ENCODE measurements at places on chromosomes 2 and 18. TPM values are rescaled to one million over a fixed set of nuclear protein-coding genes. Genes with fewer than 3 reads are reported as not detected.

The FAHD2B gene
- 12.7 TPM for total RNA-seq

The GLI2 gene
- 30.3 TPM for total RNA-seq

The CPO gene
- not detected for total RNA-seq

The ABHD1 gene
- 0.36 TPM for total RNA-seq

The SERPINB3 gene
- total RNA-seq: 5.6 TPM

The APLF gene
- total RNA-seq: 0.69 TPM

DNA sequence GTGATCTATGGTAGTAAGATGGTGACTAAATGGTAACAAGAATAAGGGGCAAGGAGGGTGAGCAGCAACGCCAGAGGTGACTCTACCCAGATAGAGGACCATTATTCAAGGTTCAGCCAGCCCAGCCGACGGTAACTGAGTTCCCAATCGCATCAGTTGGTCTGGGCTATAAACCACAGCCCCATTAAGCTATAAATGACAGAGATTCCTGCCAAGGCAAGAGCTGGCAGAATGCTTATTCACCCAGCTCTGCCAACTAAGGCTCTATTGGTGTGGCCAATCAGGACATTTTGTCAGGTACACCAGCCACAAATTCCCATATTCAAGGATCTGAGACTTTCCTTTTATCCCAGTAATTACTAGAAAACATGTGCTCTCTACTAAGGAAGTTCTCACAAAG lies 3.6 kb downstream of the CHN1 start:
- peaks cover 16% of the 10 kb centered on the region for H3K4me1 ChIP-seq
- H3K27ac ChIP-seq: no peak overlapping the region
- no peak for DNase-seq
- H3K36me3 ChIP-seq: no peaks in the 10 kb centered on the region

DNA sequence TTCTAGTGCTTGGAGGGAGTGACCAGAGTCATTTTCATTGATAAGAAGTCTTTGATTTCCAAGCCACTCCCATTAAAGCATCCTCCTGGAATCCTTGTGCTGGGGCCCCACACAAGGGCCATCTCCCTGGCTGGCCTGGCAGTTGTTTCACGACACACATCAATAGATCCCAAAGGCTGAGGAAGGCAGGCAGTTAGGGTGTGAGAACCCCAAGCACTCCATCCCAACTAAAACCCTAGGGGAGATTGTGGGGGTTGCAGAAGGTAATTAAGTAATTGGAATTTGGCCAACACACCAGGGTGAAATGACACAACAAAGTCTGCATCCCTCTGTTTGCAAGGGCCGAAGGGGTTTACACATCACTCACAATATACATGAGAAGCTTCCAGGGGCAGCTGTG lies 578.1 kb upstream of the SYT4 start:
- DNase-seq: no peak
- no peak overlapping the region for H3K4me3 ChIP-seq
- no peaks in the 10 kb centered on the region for H3K27me3 ChIP-seq
- no peaks in the 10 kb centered on the region for H3K36me3 ChIP-seq
- H3K27ac ChIP-seq: no peak overlapping the region

DNA sequence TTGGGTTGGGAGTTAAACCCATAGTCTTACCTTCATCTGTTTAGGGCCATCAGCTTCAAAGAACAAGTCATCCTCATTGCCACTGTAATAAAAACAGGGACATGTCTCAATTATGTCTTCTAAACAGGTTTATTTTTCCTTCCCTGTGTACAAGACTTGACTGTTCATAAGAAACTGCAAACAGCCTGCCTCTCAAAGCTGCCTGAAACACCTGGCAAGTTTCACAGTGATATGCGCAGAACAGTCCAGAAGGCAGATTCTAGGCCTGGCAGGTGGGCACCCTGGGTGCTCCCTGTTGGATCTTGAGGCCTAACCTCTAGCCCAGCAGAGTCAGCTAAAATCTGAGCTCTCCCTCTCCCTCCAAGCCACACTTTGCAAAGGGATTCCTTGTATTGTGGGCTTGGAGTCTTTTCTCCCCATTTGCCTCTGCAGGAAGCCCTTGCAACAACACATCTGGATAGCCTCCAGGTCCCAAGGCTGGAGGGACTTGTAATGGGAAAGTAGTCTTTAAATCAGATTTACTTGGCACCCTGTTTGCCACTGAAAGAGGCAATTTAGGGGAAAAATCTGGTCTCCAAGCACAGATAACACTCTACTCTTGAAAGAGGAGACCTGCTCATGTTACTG lies 930 bp downstream of the IL1B start:
- DNase-seq: no peak
- peak overlapping the region; percentile 62 for H3K4me3 ChIP-seq
- H3K27ac ChIP-seq: peak overlapping the region; percentile 96
- H3K4me1 ChIP-seq: peaks cover 51% of the 10 kb centered on the region
- H3K36me3 ChIP-seq: peaks cover 9% of the 10 kb centered on the region

- no peaks in the 10 kb centered on the region for H3K36me3 ChIP-seq
- DNase-seq: no peak
- H3K27ac ChIP-seq: no peak overlapping the region
- H3K4me3 ChIP-seq: no peak overlapping the region
- H3K27me3 ChIP-seq: peaks cover 27% of the 10 kb centered on the region
Observed at GRCh38 chr2:6782517-6783237, 83.0 kb downstream of the CMPK2 start.

DNA sequence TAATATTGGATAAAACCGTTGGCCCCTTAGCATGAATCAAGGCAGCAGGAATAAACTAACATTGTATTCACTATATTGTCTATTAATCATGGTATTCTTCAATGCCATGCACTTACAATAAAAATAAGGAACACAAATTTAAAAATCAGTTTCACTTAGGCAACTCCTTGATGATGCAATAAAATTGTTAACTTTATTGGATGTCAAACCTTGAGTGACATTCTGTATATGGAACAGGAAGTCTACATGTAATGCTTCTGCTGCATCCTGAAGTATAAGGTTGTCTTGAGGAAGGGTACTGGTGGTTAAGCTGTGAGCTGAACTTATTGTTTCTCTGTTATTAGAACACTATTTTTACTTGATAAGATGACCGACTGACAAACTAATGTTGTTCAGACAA lies 605.5 kb downstream of the SATB2 start:
- H3K4me1 ChIP-seq: no peaks in the 10 kb centered on the region
- H3K36me3 ChIP-seq: no peaks in the 10 kb centered on the region
- H3K27me3 ChIP-seq: no peaks in the 10 kb centered on the region
- no peak for DNase-seq
- H3K4me3 ChIP-seq: no peak overlapping the region

DNA sequence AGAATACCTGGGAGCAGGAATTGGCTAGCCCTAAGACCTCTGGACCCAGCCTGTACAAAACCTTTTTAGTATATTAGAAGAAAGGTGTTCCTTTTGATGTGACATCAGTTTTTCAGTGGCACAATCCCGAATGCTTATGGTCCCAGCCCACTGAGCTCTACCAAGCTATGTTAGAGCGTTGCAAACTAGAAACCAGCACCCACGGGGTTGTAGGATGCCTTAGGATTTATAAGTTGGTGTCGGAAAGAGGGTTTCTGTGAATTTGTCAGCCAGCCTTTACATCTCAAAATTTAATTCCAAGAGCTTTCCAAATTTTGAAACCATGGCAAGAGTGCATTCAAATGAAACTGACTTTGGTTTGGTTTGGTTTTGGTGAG lies 499 bp upstream of the LMAN1 start:
- no peaks in the 10 kb centered on the region for H3K27me3 ChIP-seq
- peaks cover 20% of the 10 kb centered on the region for H3K4me1 ChIP-seq
- no peak overlapping the region for H3K27ac ChIP-seq

GRCh38 chr2:2466534-2466933 lies 135.5 kb upstream of the MYT1L start:
- H3K27me3 ChIP-seq: peaks cover 60% of the 10 kb centered on the region
- H3K27ac ChIP-seq: no peak overlapping the region
- H3K4me3 ChIP-seq: no peak overlapping the region
- no peaks in the 10 kb centered on the region for H3K4me1 ChIP-seq
- no peaks in the 10 kb centered on the region for H3K36me3 ChIP-seq
- DNase-seq: no peak

DNA sequence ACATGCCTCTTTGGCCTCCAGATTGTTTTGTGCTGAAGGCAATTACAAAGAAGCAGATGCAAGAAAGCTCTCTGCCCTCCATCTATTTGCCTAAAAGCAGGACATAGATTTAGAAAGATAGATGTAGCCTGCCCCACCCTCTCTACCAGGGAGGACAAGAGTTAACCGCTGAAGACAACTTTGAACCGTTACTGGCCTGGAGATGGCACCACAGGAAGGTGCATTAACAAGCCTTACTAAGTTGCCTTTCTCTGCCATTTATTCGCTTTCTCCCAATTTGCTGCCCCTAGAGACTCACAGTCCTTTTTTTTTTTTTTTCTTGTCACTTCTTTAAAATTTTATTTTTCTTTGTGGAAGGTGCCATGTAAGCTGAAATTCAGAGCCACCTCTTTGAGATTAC lies 28.8 kb upstream of the RMDN2 start:
- no peaks in the 10 kb centered on the region for H3K36me3 ChIP-seq
- DNase-seq: peak; percentile 12
- H3K4me1 ChIP-seq: no peaks in the 10 kb centered on the region

- no peaks in the 10 kb centered on the region for H3K36me3 ChIP-seq
- no peak overlapping the region for H3K27ac ChIP-seq
- no peaks in the 10 kb centered on the region for H3K4me1 ChIP-seq
- DNase-seq: no peak
- H3K4me3 ChIP-seq: no peak overlapping the region
Observed at GRCh38 chr2:184589261-184589660, 9.1 kb upstream of the ZNF804A start.

DNA sequence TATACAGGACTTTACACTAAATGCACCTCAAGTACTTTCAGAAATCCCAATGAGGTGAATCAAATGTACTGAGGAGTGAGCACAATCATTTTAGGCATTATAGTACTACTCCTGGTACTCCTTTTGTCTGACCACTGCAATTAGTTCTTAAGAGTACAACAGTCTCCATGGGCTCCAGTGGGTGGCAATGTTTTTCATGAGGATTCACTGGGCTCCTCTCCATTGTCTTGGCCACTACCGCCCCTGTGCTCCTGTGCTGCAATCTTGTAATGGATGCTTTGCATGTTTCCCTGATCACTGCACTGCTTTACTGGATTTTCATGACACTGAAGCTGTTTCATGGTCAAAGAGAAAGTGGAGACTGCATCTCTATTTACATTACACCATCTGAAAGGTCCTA lies 268.5 kb upstream of the ZSWIM2 start:
- H3K4me1 ChIP-seq: no peaks in the 10 kb centered on the region
- H3K4me3 ChIP-seq: no peak overlapping the region
- DNase-seq: no peak
- no peak overlapping the region for H3K27ac ChIP-seq
- H3K36me3 ChIP-seq: no peaks in the 10 kb centered on the region
- peaks cover 8% of the 10 kb centered on the region for H3K27me3 ChIP-seq

DNA sequence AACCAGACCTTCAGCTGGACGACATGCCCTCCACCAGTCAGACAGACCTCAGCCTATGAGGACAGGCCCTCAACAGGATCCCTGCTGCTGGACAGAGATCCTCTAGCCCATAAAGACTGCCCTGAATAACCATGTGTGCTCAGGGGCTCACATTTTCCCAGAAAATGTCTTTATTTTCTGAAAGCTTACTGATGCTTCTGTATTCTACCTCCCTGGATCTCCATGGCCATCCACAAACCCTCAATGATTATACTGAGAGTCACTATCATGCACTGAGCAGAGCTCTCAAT lies 1.8 kb upstream of the PTPN18 start:
- H3K27me3 ChIP-seq: no peaks in the 10 kb centered on the region
- peaks cover 4% of the 10 kb centered on the region for H3K4me1 ChIP-seq
- no peak overlapping the region for H3K4me3 ChIP-seq
- no peak for DNase-seq
- no peak overlapping the region for H3K27ac ChIP-seq

GRCh38 chr2:102460467-102460866 lies 12.6 kb upstream of the SLC9A4 start:
- no peak for DNase-seq
- peaks cover 33% of the 10 kb centered on the region for H3K27me3 ChIP-seq
- no peaks in the 10 kb centered on the region for H3K36me3 ChIP-seq
- no peak overlapping the region for H3K4me3 ChIP-seq
- H3K4me1 ChIP-seq: no peaks in the 10 kb centered on the region
- no peak overlapping the region for H3K27ac ChIP-seq

DNA sequence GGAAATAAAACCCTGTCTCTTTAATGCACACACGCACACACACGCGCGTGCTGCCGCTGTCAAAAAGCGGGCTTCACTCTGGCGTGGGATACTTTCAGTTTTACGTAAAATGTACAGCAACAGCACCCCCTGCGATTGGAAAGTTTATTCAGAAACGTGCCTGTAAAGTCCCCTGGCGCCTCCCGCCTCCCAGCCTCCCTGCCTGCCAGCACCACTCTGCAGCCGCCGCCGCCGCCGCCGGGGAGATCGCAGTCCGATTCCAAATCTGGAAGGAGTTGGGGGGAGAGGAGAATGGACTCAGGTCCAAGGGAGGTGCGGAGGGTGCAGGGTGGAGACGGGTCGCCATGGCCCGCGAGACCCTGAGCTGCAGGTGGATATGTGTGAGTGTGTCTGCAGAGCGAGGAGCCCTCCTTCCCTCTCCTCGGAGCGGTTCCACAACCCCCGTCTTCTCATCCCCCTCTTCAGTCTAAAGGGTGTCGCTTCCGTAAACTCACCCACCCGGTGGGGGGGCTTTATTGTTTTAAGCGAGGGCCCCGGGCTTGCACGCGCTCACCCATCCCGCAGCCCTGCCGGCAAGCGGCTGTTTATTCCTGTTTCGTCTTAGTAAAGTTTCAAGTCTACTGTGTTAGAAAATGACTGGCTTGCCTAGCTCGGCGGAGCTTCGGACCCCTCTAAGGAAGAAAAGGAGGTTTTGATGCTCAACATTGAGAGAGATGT lies 1.8 kb upstream of the BCL11A start:
- peaks cover 47% of the 10 kb centered on the region for H3K27me3 ChIP-seq
- peak overlapping the region; percentile 90 for H3K4me3 ChIP-seq
- H3K36me3 ChIP-seq: no peaks in the 10 kb centered on the region
- peak; percentile 67 for DNase-seq
- H3K27ac ChIP-seq: no peak overlapping the region
- H3K4me1 ChIP-seq: no peaks in the 10 kb centered on the region

DNA sequence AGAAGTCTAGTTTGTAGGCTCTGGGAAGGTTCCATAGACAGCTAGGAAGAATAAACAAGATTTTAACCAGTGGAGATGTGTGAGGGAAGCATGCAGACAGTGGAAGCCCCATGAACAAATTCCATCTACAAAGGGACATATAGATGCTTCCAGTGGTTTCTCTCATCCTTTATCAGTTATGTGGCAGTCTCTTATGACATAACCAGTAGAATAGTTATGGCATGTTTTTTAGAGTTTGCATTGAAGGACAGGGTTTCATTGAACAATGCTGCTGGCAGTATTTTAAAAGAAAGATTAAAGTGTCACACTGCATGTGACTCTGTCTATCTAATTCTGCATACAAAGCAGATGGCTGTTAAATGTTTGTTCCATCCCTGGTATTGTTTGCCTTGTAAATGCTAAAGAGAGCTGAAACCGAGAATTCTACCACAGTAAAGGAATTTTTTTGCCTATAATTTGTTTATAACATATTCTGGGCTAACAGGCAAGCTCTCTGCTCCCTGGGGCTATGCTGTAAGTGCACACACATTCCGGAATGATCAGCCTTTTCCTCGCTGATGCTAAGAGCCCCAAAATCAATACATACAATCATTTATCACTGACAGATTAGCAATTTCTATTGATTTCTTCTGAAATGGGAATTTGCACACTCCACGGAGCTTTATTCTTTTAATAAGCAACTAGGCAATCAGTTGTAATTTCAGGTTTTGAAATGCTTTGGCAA lies 76.8 kb upstream of the PELI1 start:
- no peaks in the 10 kb centered on the region for H3K36me3 ChIP-seq
- no peak overlapping the region for H3K4me3 ChIP-seq
- H3K4me1 ChIP-seq: no peaks in the 10 kb centered on the region
- no peak for DNase-seq
- no peaks in the 10 kb centered on the region for H3K27me3 ChIP-seq
